ENCODE measurements at places on chromosomes 1 and 21. TPM values are rescaled to one million over a fixed set of nuclear protein-coding genes. Genes with fewer than 3 reads are reported as not detected.

RAD54L gene
- total RNA-seq, result 2.0 TPM

IL19 gene
- total RNA-seq, result not detected

OR2AK2 gene
- total RNA-seq, result not detected

ATAD3C gene
- total RNA-seq, result 0.89 TPM

RASAL2 gene
- 12.6 TPM for total RNA-seq

ELF3 gene
- under 0.01 TPM for total RNA-seq

ARHGAP30 gene
- not detected for total RNA-seq

GPR3 gene
- 0.51 TPM for total RNA-seq

ALPL gene
- total RNA-seq, result 0.26 TPM
